Left renal pelvis (tissue), 4 donors: ENCODE measurements at places on chromosomes 6 and 20.

DNA sequence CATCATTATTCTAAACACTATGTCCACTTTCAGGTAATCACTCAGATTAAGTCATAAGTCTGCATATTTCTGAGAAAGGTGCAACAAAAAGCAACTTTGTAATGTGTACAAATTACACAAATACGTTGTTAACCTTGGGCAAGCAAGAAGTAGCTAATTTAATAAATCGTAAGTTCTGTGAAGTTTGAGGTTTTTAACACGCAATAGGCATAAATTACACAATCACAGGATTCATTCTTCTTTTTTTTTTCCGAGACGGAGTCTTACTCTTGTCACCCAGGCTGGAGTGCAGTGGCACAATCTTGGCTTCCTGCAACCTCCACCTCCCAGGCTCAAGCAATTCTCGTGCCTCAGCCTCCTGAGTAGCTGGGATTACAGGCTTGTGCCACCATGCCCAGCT is 57.2 kb upstream of the F13A1 start:
- no peak for DNase-seq

DNA sequence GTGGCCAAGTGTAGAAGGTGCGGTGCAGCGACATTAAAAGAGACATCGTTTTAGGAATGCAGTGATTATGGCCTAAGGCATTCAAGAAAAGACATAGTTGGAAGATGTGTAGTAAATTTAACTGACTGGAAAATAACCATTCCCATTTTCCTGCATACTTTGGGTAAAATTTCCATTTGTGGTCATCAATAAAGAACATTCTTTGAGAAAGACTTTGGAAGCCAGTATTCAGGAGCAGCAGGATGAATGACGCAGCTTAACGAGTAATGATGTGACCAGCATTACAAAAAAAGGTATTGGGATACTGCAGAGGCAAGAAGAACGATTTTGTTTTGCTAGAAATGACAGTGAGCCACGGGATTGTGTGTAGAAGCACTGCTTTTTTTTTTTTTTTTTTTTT is 7.0 kb upstream of the RWDD1 start:
- DNase-seq, result no peak

- no peak for DNase-seq
Measured at GRCh38 chr20:49785852-49786175, 26.8 kb upstream of the SLC9A8 start.

DNA sequence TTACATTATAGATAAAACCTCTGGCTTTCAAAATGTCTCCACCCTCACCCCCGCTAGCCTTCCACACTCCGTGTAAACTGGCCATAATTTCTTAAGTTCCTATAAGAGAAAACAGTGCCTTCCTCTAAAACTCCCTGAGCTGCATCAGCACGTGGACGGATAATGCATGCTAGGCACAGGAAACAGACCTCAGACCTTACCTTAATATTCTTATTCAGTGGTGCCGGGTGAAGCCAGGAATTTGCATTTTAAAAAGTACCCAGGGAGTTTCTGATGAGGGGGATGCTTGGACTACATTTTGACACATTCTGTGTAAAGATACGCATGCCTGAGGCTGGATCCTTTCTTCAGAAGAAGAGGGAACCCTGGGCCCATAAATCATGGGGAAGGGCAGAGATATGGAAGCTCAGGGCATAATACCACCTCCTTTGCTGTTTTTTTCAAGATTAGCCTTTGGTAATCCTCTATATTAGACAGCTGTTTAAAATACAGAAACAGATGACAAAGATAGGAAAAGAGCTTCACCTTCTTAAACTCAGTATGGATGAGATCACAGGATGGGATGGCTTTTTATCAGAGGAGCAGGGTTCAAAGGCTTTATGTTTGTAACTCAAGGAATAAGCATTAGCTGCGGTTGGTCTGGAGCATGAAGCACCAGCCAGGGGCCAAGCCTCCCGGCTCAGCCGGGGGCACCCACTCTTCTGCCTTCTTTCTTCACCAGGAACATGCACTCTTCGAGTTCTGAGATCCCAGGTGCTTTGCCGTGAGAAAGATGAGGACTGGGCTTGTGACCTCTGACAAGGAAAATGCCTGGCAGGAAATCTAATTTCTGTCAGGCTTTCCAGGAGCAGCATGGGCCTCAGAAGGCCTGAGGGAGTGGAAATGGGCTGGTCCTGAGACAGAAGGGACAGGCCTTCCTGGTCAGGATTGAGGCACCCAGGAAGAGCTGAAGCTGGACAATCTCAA is 218.1 kb upstream of the SOX4 start:
- DNase-seq, result no peak

DNA sequence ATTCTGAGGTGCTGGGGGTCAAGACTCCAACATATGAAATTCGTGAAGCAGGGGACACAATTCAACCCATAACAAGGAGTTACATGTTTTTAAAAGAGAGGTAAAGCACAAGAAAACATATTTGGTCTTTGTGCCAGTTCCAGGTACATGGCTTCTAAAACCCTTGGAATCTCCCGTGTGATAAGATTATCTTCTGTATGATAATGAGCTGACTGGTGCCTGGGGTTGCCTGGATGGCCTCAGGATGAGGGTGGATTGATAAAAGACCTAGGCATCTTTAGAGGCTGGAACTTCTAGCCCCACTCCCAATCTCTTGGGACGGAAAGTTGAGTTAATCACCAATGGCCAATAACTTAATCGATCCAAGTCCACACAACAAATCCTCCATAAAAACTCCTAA is 87.0 kb downstream of the FAM217A start:
- DNase-seq, result no peak

DNA sequence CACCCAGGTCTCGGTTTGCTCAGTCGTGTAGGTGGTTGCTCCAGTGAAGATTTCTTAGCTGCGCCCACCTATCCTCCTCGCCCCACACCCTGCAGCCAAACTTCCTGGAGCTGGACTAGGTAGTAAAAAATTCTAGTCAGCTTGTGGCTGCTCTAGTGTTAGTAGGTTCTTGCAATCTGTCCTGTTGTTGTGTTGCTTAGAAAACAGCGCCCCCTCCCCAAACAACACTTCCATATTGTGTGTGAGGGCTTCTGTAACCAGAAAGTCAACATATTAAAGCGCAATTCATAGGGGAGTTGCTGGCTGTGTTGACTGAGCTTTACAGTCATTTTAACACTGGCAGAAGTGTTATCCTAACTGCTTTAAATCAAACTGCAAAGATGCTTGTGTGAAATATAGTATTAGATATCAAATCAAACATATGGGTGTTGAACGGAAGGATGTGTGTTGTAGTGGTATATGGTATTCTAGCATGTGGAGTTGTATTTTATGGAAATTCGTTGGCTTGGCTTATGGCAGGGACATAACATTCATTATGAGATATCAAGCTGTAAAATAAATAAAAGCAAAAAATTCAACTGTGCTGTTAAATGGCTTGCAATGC is 122.5 kb downstream of the ARID1B start:
- DNase-seq, result no peak
